Stimulated activated CD4-positive, alpha-beta T cell treated with anti-CD3 and anti-CD28 coated beads, Interleukin-1b, Interleukin-23, amount 100 ng/mL, for 1 hour (primary cell): ENCODE measurements at places on chromosomes 5 and 9.

DNA sequence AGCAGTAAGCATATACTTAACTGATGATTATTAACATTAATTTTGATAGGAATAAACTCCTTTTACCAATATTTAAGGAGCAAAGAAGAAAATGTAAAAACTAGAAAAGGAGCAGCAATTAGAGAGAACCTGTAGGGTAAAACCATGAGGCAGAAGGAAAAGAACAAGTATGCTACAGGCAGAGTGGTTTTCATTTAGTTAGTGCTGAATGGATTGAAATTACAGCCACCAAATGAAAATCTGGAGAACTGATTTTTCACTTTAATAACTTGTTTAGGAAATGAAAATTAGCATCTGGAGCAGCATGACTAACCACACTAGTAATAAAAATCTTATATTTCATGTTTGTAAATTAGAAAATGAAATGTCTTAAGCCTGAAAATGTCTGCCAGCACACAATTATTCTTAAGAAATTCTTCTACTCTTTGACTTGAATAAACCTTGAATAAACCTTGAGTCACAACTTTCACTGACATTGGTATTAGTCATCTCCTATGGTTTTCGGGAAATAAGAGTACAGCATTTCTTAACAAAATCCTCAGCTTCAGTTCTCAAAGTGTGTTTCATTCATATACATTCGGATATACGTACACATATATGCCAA, 1504.9 kb upstream of the C9orf72 start:
- no peak for DNase-seq

DNA sequence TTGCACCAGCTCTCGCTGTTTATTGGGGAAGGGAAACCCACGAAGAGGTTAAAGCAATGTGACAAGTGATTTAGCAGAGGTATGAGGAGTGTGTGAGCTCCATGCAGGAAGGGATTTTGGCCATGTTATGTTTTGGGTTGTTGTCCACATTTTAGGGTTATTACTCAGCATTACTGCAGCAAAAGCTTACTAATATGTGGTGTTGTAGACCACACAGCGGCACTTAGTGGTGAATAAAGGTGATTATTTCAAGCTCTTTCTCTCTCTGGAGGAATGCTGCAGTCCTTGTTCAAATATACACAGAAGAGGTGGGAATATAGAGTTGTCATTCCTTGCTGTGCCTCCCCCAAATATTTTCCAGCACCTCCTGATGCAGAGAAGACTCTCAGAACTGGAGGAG, 29.7 kb upstream of the AKNA start:
- DNase-seq, result no peak

GRCh38 chr5:36240779-36241630, 720 bp downstream of the NADK2 start:
- DNase-seq, result no peak

- DNase-seq, result no peak
Measured at GRCh38 chr5:126351153-126351552, 72.1 kb upstream of the GRAMD2B start.

DNA sequence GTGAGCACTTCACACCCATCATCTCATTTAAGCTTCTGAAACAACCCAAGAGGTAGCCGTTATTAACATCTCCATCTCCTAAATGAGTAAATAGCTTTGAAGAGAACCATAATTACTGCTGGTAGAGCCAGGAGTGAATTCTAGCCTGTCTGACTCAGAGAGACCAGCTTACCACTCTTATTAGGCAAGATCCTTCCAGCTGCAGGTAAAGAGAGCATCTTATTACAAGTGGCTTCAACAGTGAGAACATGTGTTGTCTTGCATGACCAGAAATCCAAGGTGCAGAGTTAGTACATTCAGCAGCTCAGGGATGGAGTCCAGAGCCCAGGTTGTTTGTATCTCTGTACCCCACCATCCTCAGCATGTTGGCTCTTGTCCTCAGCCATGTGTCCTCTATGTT, 10.9 kb upstream of the AFAP1L1 start:
- no peak for DNase-seq

DNA sequence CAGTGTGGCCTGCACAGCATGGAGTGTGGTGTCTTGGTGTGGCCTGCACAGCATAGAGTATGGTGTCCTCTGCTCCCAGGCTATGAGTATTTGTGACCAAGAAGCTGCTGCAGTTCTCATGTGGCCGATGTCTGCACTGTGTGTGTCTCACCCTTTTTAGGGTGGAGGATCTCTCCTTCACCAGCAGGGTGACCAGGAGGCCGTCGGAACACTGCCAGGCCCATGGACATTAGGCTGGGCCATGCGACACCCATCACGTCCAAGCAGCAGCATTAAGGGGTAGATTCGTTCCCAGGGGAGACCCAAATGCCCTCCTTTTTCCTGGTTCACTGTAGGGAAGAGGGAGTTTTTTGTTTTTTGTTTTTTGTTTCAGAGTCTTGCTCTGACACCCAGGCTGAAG, 115.3 kb upstream of the SPIN1 start:
- no peak for DNase-seq

- no peak for DNase-seq
Measured at GRCh38 chr5:51968756-51969155, 585.5 kb downstream of the ISL1 start.

GRCh38 chr5:35182910-35183535, 47.3 kb downstream of the PRLR start:
- no peak for DNase-seq

- no peak for DNase-seq
Measured at GRCh38 chr5:14143841-14144585, 871 bp downstream of the TRIO start.

GRCh38 chr5:169344629-169345028, 43.7 kb upstream of the SLIT3 start:
- no peak for DNase-seq

GRCh38 chr5:169304175-169304574, 3.2 kb upstream of the SLIT3 start:
- no peak for DNase-seq

- no peak for DNase-seq
Measured at GRCh38 chr5:96601200-96601599, 61.0 kb upstream of the CAST start.

DNA sequence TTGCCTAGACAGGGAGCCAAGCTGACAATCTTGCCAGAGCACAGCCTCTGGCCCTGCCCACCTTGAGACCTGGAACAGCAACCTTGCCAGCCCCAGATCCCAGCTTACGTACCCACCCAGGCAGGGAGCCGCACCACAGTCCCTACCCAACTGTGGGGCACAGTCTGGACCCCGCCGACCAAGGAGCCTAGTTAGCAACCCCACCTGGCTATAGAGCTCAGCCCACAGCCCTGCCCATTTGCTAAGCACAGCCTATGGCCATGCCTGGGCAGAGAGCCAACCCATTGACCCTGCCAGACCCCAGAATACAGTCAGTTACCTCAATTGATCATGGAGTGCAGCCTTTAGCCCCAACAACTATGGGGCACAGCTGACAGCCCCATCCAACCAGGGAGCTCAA, 97.9 kb upstream of the SH3GL2 start:
- DNase-seq, result no peak

DNA sequence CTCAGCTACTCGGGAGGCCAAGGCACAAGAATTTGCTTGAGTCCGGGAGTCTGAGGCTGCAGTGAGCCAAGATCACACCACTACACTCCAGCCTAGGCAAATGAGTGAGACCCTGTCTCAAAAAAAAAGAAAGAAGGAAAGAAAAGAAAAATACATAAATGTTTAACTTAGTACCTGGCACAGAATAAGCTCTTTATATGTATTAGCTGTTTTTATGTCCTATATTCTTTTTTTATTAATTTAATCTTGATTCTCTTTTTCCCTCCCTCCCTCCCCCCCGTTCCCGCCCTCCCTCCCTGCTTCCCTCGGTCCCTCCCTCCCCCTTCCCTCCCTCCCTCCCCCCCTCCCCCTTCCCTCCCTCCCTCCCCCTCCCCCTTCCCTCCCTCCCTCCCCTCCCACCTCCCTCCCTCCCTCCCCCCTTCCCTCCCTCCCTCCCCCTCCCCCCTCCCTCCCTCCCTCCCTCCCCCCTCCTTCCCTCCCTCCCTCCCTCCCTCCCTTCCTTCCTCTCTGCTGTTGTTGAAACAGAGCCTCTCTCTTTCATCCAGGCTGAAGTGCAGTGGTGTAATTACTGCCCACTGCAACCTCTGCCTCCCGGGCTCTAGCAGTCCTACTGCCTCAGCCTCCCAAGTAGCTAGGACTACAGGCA, 135.8 kb upstream of the GRHPR start:
- no peak for DNase-seq

- DNase-seq, result no peak
Measured at GRCh38 chr5:139391570-139392323, 2.0 kb upstream of the MZB1 start.

DNA sequence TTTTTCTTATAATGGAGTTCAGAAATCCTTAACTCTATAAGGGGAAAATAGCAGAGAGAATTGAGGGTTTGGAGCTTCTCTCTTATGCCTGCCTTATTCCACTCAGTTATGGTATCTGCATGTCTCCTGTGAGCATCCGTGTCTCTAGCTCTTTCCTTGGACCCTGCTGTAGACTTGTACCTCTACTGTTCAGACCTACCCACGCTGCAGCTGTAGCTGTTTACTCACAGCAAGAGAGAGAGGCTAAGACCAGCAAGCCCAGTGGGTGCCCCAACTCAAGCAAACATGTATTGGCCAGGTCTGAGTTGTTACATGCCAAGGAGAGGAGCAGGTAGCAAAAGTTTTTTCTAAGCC, 7.1 kb upstream of the PCSK1 start:
- no peak for DNase-seq

- no peak for DNase-seq
Measured at GRCh38 chr9:15306068-15306756, 804 bp downstream of the TTC39B start.

GRCh38 chr5:138366632-138367382, 14.3 kb downstream of the KDM3B start:
- DNase-seq, result no peak

DNA sequence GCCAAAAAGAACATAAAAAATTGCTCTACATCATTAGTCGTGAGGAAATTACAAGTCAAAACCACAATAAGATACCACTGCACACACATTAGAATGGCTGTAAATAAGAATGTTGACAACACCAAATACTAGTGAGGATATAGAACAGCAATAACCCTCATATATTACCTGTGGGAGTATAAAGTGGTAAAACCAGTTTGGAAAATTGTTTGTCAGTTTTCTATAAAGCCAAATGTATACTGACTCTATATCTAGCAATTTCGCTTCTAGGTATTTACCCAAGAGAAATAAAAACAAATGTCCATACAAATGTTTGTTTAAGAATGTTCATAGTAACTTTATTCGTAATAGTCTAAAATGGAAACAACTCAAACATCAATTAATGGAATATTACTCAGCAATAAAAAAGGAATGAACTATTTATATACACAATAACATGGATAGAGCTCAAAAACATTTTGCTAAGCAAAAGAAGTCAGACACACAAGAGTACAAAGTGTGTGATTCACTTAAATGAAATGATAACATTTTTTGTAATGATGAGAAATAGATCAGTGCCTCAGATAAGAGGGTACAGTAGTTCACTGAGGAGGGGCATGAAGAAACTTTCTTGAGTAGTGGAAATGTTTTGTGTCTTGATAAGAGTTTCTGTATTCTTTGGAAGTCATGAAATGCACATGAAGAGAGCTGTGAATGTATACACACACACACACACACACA, 219.6 kb upstream of the ZNF462 start:
- DNase-seq, result no peak

- no peak for DNase-seq
Measured at GRCh38 chr9:8802242-8802641, 1002.7 kb upstream of the DMAC1 start.

DNA sequence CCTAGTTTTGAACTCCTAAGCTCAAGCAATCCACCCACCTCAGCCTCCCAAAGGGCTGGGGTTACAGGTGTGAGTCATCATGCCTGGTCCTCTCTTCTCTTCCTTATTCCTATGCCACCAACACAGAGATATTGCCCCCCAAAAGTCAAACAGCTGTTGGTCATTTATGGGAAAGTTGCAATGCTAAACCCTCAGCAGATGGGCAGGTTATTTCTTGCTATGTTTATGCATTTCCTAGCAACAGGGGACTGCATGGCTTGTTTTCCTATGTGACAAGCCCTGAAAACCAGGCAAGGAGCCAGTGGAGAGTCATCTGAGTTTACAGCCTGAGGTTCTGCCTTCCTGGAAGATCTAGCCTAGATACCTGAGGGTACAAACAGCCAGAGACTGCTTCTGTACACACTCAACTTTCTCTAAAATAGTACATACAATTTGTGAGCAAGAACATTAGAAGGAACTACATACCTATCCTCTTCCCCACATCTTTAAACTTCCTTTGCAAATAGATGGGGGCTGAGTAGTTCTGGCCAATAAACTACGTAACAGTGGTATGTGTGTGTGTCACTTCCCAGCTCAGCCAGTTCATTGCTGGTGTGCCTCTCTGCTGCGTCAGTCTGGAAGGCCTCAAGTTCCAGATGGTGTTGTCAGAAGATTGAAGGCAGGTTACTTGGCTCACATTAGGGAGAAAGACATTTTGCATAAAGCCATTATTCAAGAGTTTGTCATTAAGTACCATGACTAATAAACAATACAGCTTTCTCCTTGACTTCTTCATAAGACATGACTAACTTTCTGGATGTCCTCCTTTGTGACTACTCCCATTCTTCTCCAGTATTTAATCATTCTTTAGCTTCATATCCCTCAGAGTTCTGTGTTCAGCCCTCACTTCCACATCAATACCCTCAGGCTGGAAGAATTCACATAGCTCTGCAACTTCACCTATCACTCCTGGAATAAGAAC, 65.3 kb downstream of the CSNK1A1 start:
- DNase-seq, result no peak

GRCh38 chr5:174155706-174156105, 110.2 kb downstream of the NSG2 start:
- no peak for DNase-seq

- DNase-seq, result no peak
Measured at GRCh38 chr9:99867536-99867935, 38.9 kb upstream of the STX17 start.

- DNase-seq, result no peak
Measured at GRCh38 chr5:103475629-103476240, 86.9 kb downstream of the NUDT12 start.

- no peak for DNase-seq
Measured at GRCh38 chr5:14508046-14508445, 73.5 kb upstream of the OTULINL start.

- no peak for DNase-seq
Measured at GRCh38 chr5:140084541-140084940, 29.4 kb upstream of the PURA start.

GRCh38 chr5:135703016-135703550, 124.3 kb upstream of the CXCL14 start:
- DNase-seq, result no peak

GRCh38 chr5:124494540-124495116, 251.8 kb downstream of the ZNF608 start:
- no peak for DNase-seq

- no peak for DNase-seq
Measured at GRCh38 chr5:32332966-32333365, 20.2 kb upstream of the MTMR12 start.

- no peak for DNase-seq
Measured at GRCh38 chr5:119453040-119453373, 710 bp downstream of the HSD17B4 start.

- no peak for DNase-seq
Measured at GRCh38 chr5:34606101-34606500, 50.0 kb upstream of the RAI14 start.

- no peak for DNase-seq
Measured at GRCh38 chr9:124347206-124347967, 67.9 kb downstream of the PSMB7 start.
